ENCODE measurements at places on chromosomes 16 and 17. TPM values are rescaled to one million over a fixed set of nuclear protein-coding genes. Genes with fewer than 3 reads are reported as not detected.

DNA sequence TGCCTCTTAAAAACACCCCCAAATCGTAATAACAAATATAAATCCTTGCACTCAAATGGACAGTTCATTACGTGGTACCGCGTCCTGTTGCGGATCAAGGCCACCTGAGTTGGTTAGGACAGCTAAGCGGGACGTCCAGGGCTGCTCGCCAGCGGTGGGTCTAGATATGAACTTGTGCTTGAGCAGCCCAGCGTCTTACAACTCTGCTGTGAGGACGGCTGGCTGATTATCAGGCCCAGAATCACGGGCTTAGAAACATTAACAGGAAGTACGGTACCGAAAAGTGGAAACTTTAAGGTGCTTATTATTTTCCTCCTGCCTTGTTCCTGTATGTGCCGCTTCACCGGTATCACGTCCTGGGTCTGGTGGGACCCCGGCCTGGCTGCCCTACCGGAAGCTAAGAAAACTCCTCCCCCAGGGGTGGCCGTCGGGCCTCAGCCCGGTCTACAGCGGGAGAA lies 832 bp upstream of the SRRM2 start:
- peaks cover 25% of the 10 kb centered on the region for H3K4me1 ChIP-seq
- no peak for DNase-seq
- peaks cover under 1% of the 10 kb centered on the region for H3K36me3 ChIP-seq
- no peaks in the 10 kb centered on the region for H3K27me3 ChIP-seq
- H3K4me3 ChIP-seq = peak overlapping the region; percentile 85

- no peak overlapping the region for H3K4me3 ChIP-seq
- peaks cover 13% of the 10 kb centered on the region for H3K4me1 ChIP-seq
- H3K36me3 ChIP-seq = no peaks in the 10 kb centered on the region
- H3K27ac ChIP-seq = no peak overlapping the region
These were observed 28.5 kb upstream of the SLC7A5 start for GRCh38 chr16:87897521-87898505.

GRCh38 chr17:76384222-76384986 lies at the start of gene SPHK1:
TSS of gene SPHK1 (plus strand) at chr17:76384609. CDS start at chr17:76385645, 1,036 bp downstream.
- peak within 1 kb of the TSS; percentile 86 for H3K4me3 ChIP-seq

GRCh38 chr16:31467151-31467773 lies 4.7 kb upstream of the TGFB1I1 start:
- peaks cover 4% of the 10 kb centered on the region for H3K36me3 ChIP-seq
- H3K27me3 ChIP-seq = no peaks in the 10 kb centered on the region
- H3K27ac ChIP-seq = no peak overlapping the region
- peaks cover 15% of the 10 kb centered on the region for H3K4me1 ChIP-seq
- no peak overlapping the region for H3K4me3 ChIP-seq

GRCh38 chr16:78916928-78917545 lies 683.5 kb downstream of the MAF start:
- no peak overlapping the region for H3K4me3 ChIP-seq
- no peaks in the 10 kb centered on the region for H3K4me1 ChIP-seq
- H3K36me3 ChIP-seq = no peaks in the 10 kb centered on the region

The ADCY9 gene
- 11.4 TPM for total RNA-seq

The SCNN1B gene
- total RNA-seq = not detected

The PDK2 gene
- 25.8 TPM for total RNA-seq
